ENCODE measurements at places on chromosomes 4 and X.

DNA sequence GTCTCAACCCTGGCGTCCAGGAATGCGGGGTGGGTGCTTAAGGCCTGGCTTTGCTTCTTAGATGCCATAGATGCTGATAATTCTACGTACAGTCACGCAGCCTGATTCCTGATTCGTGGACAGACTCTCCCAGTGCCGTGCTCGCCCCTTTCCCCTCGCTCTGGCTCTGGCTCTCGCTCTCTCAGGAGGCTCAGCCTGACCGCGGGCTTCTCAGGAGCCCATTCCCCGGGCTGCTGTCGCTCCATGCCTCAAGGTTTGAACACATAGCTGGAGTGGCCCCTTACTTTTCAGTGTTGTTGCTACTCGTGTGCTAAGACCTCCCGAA lies 59.2 kb upstream of the ZC4H2 start:
- DNase-seq = no peak

DNA sequence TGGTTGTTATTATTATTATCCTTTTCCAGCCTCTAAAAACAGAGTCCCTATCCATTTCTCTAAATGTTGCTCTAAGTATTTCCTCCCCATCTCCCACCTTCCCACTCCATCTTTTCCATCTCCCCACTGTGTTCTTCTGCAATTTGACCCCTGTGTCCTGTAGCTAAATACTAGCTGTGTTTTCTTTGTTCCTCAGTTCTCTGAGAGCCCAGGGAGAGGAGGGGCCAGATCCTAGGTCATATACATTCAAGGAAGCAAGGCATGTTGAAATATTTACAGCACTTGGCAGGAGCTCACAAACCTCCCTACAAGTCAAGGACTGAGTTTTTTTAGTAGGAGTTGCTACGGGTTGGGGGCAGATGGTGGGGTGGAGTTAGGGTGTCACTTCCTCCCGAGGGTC lies 10.5 kb downstream of the SLC16A2 start:
- DNase-seq = no peak

- no peak for DNase-seq
These were observed 47.6 kb downstream of the ANOS1 start for GRCh38 chrX:8684201-8684965.

GRCh38 chr4:2141022-2141761 lies 82.1 kb downstream of the NAT8L start:
- DNase-seq = no peak

DNA sequence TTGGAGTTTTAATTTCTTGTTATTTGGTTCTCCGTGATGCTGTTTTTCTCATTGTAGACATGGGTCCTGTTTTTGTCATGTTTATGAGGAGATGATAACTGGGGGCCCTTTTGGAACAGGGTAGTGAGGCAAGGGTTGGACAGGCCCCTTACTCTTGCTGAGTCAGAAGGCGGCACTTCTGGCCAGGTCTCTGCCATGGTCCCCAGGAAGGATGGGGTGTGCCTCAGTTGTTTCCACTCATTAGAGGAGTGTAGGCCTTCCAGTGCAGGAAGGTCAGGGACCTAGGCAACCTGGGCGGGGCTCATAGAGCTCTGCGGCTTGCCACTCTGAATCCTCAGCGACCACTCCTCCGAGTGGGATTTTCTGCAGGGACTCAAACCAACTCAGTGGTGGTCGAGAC lies 68.2 kb downstream of the NELFA start:
- no peak for DNase-seq

GRCh38 chr4:177923888-177924287 lies 481.7 kb upstream of the AGA start:
- no peak for DNase-seq

DNA sequence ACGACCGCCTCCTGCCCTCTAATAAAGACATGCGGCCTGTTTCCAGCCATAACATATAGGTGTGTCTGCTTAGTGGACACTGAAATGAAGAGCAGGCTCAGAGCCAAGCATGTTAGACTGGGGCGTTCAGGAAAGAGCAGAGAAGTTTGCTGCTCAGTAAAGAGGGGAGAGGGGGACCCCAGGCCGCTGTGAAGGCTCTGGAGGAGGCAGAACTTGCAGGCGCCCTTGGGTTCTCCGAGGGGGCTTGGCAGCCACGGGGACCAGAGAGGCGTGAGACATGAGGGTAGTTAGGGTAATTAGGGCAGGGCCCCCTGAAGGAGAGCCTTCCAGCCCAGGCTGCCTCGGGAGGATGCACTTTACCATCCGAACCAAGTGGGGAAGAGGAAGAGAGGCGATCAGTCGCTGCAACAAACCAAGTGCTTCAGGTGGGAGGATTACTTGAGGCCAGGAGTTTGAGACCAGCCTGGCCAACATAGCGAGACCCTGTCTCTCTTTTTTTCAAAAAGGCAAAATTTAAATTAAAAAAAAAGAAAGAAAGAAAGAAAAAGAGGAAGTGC lies 46.6 kb upstream of the CDKN2AIP start:
- DNase-seq = no peak

DNA sequence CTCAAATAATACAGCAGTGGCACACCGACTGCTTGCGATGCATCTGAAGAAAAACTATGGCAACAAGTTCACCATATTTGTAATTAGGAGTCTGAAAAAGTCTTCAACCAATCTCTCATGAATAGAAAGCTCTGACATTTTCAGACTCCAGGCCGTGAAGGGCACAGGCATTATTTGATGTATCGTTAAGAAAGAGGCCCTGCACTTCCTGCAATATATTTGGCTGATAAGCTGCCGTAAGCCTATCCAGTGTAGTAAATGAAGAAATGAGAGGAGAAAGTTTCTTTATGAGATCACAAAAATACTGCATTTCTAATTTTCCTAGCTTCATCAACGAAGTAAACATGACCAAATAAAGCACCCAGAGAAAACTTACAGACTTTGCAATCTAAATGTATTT lies 613.8 kb upstream of the TECRL start:
- DNase-seq = no peak
